ENCODE measurements at places on chromosomes 1 and 21.

GRCh38 chr1:201072149-201072548, 40.1 kb downstream of the CACNA1S start:
- DNase-seq = no peak

DNA sequence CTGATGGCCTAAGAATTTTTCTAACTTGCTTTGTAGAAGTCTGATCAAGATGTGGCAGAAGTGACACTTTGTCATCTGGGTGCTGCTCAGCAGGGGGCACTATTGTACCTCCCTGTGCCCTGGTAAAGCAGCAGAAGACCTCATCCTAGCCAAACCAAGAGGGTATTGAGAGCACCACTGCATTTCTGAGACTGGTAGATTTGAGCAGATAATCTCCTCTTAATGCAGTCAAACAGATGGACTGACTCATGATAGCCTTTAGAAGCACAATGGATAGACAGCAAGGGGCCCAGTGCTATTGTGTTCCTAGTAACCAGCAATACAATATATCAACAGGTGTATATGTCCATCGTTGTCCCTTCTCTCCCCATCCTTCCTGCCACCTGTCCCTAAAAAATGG, 5.7 kb downstream of the TPM3 start:
- DNase-seq = no peak

- DNase-seq = no peak
Observed at GRCh38 chr1:105793536-105794146, 1262.8 kb upstream of the PRMT6 start.

DNA sequence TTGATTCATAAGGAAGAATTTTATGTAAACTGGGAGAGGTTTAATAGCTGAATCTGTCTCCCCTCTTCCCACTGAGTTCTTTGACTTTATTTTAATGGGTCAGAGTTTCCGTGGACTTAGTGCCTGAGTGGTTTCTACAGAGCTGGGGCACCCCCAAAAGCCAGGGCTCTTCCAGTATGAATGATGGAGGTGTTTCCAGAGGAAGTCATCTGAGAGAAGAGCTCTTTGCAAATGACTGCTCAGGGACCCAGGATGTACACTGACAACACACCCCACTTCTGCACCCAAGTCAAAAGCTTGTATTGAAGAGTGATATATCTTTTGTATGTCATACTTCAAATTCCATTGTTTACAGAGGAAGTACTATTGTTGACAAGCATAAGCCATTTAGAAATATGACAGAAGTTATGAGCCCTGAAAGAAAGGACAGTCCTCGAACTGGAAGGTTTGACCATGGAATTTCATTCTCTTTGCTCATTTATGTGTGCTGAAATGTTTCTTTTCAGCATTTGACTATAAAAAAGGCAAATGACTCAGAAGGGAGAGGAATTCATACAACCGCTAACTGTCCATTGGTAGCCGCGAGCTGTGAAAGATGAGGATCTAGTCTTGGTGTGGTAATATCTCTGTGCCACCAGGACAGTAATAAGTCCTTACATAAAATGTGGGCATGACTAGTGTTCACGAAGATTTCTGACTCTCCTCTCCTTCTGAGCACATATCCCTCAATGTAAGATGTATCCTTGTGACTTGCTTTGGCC, 25.4 kb upstream of the LMX1A start:
- no peak for DNase-seq

DNA sequence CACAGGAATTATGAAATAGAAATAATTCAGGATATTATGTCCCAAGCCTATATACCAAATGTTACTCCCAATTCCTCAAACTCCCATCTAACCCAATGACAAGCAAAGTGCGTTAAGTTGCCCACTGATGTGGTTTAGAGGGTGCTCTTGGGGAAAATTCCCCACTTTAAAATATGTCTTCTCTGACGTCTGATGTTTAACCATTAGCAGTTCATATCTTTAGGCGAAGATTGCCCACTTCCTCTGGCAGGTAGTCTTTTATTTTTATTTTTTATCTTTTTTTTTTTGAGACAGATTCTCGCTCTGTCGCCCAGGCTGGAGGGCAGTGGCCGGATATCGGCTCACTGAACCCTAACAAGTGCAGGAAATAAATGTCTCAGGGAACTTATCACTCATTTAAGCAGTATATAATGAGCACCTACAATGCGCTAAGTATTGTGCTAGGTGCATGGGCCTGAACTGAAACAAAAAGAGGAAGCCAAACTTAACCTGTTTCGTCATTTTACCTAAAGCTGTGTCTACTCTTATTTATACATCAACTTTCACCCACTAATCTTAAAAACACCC, 1.3 kb upstream of the LYST start:
- no peak for DNase-seq

- no peak for DNase-seq
Observed at GRCh38 chr21:15212206-15212605, 147.4 kb upstream of the NRIP1 start.

DNA sequence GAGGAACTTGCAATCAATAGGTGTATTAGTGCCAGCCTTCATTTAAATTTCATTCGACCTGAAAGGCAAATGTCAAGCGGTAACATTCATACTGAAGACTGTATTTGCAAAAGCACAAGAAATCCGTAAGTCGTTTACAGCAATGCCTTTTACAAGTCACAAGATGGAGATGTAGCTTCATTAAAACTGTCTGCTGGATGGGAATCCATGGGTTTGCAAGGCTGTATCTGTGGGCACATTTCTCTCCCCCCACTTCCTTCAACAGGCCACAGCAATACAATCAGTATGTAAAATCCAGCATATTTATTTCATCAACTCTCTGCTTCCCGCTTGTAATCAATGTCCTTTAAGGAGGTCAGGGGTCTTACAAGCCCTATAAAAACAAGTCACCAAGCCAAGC, 147.1 kb downstream of the SLC45A1 start:
- no peak for DNase-seq

- DNase-seq = no peak
Observed at GRCh38 chr1:63487336-63488065, 35.5 kb downstream of the ITGB3BP start.

- DNase-seq = no peak
Observed at GRCh38 chr1:158969166-158969565, 37.8 kb downstream of the PYHIN1 start.

- peak; percentile 66 for DNase-seq
Observed at GRCh38 chr1:78831731-78832360, 174.7 kb downstream of the ADGRL4 start.

DNA sequence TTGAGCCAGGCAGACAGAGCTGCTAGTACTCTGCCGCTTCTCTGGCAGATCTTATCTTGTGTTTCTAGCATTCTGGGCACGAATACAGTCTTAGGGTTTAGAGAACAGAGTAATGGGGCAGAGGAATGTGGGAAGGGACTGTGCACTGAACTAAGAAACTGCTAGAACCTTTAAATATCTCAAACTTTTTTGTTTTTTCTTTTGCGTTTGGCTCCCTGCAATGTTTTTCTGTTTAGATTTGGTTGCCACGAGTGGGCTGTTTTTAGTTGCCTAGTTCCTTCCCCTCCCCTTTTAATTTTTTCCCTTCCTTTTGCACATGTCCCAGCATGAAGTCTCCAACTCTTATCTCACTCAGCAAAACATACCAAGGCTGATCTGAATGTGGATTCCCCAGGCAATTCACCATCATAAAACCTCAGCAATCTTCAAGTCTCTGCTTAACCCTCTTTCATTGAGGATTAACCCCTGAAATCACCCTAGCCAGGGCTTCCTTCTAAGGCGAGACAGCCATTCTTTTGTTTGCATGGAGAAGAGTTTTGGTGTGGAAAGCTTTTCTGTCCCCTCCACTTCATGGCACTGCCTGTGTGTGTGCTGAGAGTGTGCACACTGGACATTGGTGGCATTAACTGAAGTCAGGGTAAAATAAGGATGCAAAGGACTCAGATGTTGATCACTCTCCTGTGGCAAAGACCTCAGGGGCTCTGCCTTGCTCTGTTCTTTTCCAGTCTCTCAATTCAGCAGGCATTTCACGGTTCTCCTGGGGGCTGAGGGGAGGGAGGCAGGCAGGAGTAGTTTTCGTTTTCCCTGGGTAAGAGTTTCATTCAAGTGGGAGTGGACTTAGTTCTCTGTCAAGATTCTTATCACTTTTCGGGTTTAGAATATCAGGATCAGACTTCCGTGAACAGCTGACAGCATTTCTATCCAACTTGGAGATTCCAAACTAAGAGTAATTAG, 2.8 kb upstream of the ATF3 start:
- no peak for DNase-seq

GRCh38 chr1:198575798-198576641, 35.5 kb upstream of the ATP6V1G3 start:
- no peak for DNase-seq

- no peak for DNase-seq
Observed at GRCh38 chr21:39071623-39072214, 111.5 kb downstream of the PSMG1 start.

DNA sequence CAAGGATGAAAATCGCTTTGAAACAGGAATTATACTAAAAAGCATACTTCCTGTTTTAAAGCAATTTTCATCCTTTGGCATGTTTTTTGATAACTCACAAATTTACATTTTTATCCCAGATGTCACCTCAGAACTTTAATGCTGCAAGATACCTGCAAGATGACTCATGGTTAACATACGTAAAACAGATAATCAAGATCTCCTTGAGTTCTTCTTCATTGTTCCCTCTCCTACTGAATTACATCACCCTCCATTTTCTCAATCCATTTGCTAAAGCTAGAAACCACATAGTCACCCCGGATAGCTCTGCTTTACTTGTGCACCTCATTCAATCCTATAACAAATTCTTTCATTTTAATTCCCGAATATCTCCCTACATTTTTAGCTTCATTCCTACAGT, 1114.2 kb downstream of the PLA2G4A start:
- no peak for DNase-seq

DNA sequence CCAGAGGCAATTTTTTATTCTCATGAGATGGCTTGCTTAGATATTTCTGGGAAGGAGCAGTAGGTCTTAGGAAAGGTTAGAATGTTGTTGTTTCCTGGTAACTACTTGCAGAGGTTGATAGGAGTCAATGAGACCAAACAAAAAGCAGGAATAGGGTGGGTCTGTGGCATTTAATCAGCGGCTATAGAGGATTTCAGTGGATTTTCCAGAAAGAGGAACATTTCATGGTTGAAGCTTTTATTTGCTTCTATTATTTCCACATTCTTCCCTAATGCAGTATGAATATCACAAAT, 111.3 kb upstream of the PALMD start:
- no peak for DNase-seq

DNA sequence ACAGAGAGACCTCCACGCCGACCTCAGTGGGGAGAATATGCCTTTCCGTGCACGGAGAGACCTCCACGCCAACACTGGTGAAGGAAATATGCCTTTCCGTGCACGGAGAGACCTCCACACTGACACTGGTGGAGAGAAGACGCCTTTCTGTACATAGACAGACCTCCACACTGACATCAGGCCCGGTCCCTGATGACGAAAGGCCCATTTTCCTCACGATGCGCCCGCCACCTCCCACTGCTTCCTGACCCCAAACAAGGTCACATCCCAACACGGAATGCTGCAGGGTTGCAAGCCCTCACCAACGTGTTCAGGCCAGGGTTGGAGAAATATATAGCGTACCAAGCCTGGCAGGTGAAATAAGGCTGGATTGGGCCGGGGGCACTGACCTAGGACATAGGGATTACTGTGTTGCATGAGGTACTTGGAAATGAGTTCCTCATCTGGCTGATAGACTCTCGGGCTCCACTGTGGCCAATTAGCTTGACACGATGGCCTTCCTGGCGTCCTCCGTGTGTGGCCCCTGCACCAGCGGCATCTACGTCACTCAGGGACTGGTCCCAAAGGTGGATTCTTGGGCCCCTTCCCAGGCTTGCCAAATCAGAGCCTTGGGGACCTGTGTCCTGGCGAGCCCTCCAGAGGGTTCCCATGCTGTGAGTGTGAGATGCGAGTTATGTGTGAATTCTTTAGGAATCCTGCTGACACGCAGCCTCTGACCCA, 16.5 kb upstream of the SUMO3 start:
- DNase-seq = no peak
